Spinal cord (tissue), 10 donors: ENCODE measurements at places on chromosomes 3 and 15.
A peak's percentile ranks its signal among the peaks of the same experiment; 100 is the strongest.

DNA sequence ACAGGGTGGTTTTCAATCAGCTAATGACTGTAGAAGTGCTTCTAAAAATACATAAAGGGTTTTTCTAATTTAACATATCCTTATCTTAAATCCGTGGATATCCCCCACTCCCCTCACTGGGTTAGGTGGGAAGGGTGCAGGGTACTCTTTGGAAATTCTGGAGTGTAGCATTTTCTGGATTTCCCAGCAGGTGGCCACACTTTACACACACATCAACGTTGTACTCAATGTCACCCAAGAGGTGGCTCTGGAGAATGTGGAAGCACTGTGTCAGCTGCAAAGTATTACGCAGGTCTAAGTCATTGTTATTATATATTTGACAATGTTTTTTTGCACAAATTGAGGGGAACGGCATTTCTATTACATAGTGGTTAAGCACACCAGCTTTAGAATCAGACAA is 168.8 kb downstream of the CHDH start:
- DNase-seq: no peak

DNA sequence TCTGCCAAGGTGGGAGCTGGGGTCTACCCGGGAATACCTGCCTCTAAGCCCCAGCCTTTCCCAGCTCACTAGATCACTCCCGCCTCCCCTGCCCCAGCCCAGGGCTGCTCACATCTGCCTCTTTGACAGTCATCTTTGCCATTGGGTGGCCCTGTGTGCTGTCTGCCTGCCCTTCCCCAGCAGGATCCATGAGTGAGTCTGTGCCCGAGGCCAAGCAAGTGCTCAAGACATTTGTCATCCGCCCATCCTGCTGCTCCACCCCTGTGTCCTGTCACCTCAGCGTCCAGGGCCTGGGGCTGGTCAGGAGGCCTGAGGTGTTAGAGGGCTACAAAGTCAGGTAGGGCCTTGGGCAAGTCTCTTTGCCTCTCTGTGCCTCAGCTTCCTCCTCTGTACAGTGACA is 89.4 kb downstream of the LSM3 start:
- DNase-seq: no peak

- no peak for DNase-seq
Observed at GRCh38 chr15:49185473-49185872, 15.4 kb downstream of the GALK2 start.

GRCh38 chr15:27339138-27339537 is 368.2 kb downstream of the GABRG3 start:
- DNase-seq: no peak

DNA sequence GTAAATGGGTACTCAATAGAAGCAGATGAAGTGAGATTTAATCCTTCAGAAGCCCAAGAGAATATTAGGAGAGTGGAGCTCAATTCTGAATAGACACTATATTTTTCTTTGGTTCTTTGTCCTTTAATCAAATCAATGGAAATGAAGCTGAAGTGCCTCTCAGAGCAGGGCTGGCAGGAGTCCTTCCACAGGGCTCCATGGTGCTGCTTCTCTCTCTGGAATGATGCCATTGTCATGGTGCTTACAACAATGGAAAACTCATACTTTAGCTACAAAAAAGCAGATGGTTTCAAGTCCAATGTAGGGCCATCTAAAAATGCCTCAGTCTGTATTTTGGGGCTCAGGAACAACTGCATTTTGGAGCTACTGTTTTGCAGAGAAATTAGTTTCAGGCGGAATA is 125.1 kb downstream of the SNRK start:
- peak; percentile 24 for DNase-seq

GRCh38 chr3:55105647-55106046 is 177.8 kb upstream of the LRTM1 start:
- no peak for DNase-seq

- DNase-seq: no peak
Observed at GRCh38 chr3:64443546-64444381, 218.5 kb upstream of the PRICKLE2 start.

DNA sequence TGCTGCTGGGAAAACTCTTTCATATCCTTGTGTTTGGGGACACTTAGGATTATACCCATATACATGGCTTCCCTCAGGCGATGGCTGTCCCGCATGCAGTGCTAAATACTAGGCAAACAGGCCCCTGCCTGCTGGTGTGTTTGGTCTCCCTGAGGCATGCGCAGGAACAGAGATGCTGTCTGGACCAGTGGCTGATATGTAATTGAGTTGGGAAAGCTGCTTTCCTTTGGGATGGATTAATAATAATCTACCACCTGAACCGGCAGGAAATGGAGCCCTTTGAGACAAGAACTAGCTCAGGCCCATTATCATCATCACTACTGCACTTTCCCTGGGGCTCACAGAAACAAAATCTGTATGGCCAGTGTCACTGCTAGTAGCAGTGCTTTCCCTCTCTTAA is 18.0 kb downstream of the ZDHHC3 start:
- DNase-seq: peak; percentile 72

DNA sequence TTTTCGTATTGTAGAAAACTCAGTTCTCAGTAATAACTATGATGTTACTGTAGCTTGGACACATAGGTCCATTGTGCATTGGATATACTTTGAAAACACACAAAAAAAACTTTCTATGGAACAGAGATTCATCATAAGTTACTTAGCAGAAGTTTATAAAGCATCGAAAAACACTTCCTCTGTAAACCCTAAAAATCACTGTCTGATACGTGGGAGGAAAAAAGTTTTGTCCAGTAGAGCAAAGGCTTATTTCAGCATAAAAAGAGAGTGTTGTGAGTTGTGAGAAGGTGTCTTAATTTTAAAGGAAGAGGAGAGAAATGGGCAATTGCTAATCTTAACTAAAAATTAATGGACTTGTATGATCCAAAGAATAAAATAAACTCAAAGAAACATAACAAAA is 64.8 kb downstream of the OSTN start:
- no peak for DNase-seq

- no peak for DNase-seq
Observed at GRCh38 chr3:102488331-102488730, 53.5 kb downstream of the ZPLD1 start.

- DNase-seq: no peak
Observed at GRCh38 chr3:45191924-45192417, 34.1 kb downstream of the TMEM158 start.

DNA sequence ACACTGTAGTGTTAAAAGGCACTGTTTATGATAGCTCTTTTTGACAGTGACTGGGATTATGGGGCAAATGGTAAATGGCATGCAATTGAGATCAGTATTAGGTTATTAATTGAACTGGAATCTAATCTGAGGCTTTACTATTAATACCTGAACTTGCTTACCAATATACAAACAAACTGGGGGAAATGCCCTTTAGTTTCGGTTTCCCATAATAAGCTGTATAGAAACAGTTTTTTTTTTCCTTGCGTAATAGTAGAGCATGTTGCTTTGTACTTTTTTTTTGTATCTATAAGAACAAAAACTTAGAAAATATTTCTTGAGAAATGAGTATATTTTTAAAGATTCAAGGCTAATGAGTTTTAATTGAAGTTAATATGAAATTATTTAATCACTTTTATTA is 95.0 kb downstream of the FNDC3B start:
- DNase-seq: no peak
